T-helper 2 cell (primary cell): ENCODE measurements at places on chromosomes 1 and 21.
A peak's percentile ranks its signal among the peaks of the same experiment; 100 is the strongest.

DNA sequence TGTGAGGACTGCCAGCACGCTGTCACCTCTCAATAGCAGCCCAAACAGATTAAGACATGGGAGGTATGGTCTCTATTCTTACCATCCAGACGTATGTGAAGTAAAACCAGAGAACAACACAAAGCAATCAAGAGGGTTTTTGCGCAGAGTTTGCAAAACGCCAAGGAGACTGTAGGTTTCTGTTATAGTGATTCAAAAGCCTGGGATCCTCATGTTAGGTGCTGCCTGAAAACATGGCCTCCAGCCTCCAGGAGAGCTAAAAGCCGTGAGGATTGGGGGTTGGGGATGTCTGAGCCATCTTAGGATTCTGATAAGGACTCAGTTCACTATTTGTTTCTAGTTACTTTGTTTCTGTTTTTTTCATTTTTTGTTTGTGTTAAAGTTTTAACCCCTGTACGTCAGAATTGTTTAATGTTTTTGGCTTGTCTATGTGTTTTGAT, 4.2 kb upstream of the CCT8 start:
- DNase-seq = no peak

- no peak for DNase-seq
Observed at GRCh38 chr1:99681583-99681982, 35.7 kb downstream of the PALMD start.

GRCh38 chr1:29356663-29357062, 120.3 kb downstream of the PTPRU start:
- DNase-seq = no peak

GRCh38 chr1:61782771-61783170, 40.5 kb downstream of the PATJ start:
- DNase-seq = peak; percentile 78

GRCh38 chr1:185666582-185666981, 67.6 kb upstream of the HMCN1 start:
- no peak for DNase-seq

GRCh38 chr1:76925825-76926224, 58.5 kb downstream of the ST6GALNAC5 start:
- DNase-seq = no peak

GRCh38 chr1:211478801-211479578, 13.0 kb downstream of the RD3 start:
- no peak for DNase-seq

GRCh38 chr21:45889256-45889655, 92.3 kb upstream of the COL6A1 start:
- no peak for DNase-seq

DNA sequence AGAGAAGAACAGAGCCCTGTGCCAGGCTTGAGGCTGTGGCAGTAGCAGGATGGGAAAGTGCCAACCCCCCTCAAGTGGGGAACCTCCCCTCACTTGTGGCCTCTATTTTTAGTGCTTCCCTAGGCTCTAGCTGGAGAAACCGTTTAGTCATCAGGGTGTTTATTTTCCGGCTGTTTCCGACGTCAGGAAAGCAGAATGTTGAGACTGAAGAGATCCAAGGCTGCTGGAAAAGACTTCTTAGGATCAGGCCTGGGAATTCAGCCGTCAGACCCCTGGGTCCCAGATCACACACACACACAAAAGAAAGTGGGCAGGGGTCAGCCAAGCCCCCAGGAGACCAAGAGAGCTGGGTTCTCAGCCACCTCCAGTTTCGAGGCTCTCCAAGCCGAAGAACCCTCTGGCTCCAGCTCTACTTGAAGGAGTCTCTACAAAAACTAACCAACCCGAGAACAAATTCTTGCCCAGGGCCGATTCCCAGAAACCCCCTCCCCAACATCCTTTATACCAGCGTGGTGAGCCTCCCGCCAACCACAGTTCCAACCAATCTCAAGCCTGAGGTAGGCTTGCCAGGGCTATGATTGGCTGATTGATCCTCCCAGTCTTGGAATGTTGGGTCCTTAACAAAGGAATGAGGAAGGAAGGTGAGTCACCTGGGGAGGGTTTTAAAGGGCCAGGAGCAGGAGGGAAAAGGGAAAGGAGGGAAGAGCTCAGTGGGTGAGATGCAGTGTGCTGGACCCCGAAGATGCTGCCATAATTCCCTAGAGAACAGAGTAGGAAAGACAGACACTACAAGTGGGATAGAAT, 2.5 kb upstream of the MEF2D start:
- no peak for DNase-seq

- no peak for DNase-seq
Observed at GRCh38 chr1:43206600-43207228, 34.6 kb downstream of the CFAP57 start.

DNA sequence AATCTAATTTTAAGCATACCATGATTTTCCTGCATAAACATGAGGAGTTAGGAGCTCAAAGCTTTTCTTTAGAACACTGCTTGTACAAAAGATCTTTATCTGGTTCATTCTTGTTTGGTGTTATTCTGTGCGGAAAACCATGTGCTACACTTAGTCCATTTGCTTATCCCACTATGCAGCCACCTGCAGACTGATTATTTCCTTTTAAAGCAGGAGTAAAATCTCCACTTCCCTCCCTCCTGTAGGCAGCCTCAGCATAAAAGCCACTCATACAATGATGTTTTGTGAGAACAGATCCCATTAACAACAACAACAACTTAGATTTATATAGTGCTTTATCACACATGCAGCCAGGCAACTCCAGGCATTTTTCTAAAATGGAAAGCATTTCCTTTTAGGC, 355.3 kb upstream of the NEGR1 start:
- DNase-seq = no peak

- no peak for DNase-seq
Observed at GRCh38 chr21:44294391-44295162, 5.3 kb upstream of the PFKL start.

DNA sequence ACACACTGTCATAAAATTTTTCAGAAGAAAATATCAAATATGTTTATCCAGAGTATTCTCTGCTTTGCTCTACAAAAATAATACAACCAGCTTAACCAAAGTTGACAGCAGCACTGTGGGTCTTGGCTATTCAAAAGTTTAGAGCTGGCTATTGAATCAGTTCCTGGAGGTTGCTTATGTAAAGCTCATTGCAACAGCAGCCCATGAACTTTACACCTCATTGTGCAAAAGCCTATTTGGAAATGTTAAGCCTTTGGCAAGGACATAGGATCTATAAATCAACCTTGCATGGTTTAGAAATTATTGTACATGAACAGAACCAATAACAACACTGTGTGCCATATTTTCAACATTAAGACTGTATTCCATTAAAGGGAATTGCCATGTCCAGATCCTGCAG, 714.9 kb downstream of the ADGRL2 start:
- DNase-seq = no peak

- DNase-seq = no peak
Observed at GRCh38 chr1:85376356-85376755, 88.6 kb downstream of the DDAH1 start.

DNA sequence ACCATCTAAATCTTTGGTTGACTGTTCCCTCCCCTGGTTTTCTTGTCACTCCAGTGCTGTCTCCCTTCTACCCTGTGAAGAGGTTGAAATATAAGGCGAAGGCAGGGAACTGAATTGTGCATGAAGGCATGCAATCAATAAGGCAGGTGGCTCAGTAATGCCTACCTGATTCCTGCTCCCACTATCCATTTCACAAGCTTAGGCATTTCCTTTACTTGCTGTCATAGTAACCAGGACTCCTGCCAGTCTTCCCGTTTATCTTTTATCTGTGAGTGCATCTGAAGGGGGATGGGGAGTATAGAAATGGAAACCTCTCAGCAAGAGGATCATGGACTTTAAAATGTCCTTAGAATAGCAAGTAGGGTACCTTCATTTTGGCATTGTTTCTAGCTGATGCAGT, 40.5 kb downstream of the MRPS6 start:
- DNase-seq = no peak

- DNase-seq = no peak
Observed at GRCh38 chr1:46605232-46605631, 1.2 kb upstream of the MKNK1 start.

DNA sequence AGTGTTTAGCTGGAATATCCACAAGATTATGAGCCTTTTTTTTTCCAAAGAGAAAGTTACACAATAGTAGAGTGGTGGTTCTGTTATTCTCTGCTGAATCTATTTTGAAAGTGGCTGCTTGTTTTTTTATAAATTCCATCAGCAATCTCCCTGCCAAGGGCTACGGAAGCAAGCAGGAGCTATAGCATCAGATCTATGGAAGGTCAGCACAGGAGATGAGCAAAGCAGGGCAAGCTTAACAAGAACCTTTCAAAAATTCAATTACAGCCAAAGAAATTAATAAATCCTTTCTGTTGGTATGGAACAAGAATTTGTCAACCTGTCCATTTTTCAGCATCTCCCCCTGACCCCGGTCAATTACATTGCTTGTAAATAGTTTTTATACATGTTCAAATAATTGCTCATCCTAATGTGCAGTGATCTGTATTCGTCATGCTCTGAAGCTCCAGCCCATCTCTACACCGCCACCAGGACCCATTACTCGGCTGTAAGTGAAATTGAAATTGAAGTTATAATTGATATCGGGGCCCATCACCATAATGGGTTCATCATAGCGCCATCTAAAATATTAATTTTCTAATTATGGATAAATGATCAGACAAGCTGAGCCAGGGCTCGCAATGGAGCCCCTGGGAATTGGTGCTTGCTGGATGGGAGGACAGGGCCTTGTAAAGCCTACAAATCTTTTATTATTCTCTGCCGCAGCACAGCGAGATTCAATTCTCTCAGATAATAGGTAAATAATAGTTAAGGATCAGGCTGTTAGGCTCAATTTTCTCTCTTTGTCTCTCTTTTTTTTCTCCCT, 215.1 kb downstream of the ATG4C start:
- no peak for DNase-seq

- DNase-seq = no peak
Observed at GRCh38 chr1:206535853-206536188, 28.5 kb downstream of the RASSF5 start.

GRCh38 chr1:98793136-98793535, 131.6 kb downstream of the SNX7 start:
- DNase-seq = no peak

DNA sequence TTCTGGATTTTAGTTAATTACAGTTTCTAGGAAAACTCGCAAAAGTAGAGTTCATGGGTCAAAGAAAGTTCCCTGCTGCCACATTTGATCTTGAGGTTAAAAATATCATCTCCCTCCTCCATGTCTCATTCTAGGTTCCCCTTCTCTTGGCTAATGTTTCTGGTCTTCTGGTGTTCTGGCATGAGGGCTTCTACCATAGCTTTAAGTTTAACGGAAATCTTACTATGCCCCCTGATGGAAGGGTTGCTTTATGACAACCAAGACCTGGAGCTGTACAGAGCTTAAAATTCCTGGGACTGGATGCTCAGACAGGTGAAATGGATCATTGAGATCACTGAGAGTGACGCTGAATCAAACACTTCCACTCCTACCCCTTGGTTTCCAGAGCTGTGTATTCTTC, 1881.7 kb downstream of the MRPL39 start:
- no peak for DNase-seq

DNA sequence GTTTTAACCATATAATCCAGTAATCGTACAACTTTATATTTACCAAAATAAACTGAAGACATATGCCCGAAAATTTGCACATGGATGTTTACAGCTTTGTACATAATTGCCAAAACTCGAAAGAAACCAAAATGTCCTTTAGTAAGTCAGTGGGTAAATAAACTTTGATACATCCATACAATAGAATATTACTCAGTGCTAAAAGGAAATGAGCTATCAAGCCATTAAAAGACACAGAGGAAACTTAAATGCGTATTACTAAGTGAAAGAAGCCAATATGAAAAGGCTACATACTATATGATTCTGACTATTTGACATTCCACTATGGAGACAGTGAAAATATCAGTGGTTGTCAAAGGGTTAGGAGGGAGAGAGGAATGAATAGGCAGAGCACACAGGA, 23.4 kb downstream of the GNG12 start:
- DNase-seq = no peak

GRCh38 chr1:218347723-218348627, 2.8 kb downstream of the TGFB2 start:
- no peak for DNase-seq

GRCh38 chr1:24362396-24362795, 43.2 kb downstream of the GRHL3 start:
- DNase-seq = no peak

DNA sequence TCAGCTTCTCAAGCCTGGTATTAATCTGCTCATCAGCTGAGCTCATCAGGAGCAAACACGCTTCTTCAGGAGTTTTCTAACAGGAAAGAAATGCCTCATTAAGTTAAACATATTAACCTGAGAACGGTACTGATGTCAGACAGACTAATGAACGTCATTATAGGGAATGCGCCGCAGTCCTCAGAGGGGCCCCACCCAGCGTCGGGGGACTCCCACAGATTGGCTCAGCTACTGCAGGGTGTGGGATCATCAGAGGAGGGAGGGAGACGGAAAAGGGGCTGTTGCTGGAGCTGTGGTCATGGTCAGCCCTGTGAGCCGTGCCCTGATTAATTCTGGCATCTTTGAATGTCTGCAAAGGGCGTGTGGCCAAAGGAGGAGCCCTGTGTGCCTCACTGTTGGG, 348.5 kb downstream of the PTPRU start:
- DNase-seq = no peak

GRCh38 chr1:91053630-91054029, 31.8 kb upstream of the ZNF644 start:
- no peak for DNase-seq

GRCh38 chr1:200438911-200439310, 29.1 kb upstream of the ZNF281 start:
- DNase-seq = no peak

- no peak for DNase-seq
Observed at GRCh38 chr1:203638103-203638475, 11.5 kb downstream of the ATP2B4 start.

DNA sequence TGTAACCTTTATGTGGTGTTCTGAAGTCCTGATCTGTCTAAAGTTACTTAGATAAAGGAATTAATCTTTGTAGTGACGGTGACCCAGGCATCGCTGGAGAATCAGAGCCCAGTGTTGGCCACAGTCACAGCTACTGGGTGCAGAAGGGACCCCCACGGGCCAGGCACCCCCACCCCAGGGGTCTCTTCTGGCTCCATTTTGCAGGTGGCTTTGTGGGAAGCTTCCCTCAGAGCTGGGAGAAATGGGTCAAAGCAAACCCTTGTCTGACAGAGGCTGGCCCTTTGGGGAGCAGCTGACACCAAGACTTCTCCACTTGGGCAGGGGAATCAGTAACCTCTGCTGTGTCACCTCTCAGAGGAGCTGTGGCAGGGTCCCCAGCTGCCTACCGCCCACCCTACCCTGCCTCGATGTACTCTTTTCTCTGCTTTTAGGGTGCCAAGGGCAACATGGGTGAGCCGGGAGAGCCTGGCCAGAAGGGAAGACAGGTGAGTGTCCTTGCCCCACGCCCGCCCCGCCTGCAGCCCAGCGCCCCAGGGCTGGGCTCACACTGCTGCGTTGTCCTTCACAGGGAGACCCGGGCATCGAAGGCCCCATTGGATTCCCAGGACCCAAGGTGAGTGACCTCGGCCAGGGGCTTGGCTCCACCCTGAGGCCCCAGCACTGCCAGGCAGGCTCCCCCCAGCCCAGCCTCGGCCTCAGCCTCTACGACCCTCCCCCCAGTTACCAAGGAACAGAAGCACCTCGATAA, 17.7 kb downstream of the COL6A2 start:
- DNase-seq = peak; percentile 7
